ENCODE measurements at places on chromosomes 13 and 19. TPM values are rescaled to one million over a fixed set of nuclear protein-coding genes. Genes with fewer than 3 reads are reported as not detected.

DNA sequence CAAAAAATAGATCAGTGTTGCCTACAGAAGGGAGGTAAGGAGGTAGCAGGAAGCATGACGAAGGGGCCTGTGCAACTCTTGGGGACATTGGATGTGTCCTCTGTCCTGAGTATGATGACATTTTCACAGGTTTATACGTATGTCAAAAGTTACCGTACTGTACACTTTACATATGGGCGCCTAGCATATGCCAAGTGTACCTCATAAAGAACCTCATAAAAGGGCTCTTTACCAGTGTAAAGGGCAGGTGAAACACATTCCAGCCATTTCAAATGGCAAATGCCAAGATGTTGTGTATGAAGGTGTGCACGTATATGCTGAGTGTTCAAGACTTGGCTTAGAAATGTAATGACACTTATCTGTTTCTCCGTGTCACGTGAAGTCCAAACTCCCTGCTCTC, 573.4 kb downstream of the EFNB2 start:
- DNase-seq, result no peak

- DNase-seq, result no peak
Measured at GRCh38 chr13:75871059-75871458, 234.9 kb downstream of the LMO7 start.

- no peak for DNase-seq
Measured at GRCh38 chr19:46404055-46404752, 9.2 kb downstream of the CCDC8 start.

DNA sequence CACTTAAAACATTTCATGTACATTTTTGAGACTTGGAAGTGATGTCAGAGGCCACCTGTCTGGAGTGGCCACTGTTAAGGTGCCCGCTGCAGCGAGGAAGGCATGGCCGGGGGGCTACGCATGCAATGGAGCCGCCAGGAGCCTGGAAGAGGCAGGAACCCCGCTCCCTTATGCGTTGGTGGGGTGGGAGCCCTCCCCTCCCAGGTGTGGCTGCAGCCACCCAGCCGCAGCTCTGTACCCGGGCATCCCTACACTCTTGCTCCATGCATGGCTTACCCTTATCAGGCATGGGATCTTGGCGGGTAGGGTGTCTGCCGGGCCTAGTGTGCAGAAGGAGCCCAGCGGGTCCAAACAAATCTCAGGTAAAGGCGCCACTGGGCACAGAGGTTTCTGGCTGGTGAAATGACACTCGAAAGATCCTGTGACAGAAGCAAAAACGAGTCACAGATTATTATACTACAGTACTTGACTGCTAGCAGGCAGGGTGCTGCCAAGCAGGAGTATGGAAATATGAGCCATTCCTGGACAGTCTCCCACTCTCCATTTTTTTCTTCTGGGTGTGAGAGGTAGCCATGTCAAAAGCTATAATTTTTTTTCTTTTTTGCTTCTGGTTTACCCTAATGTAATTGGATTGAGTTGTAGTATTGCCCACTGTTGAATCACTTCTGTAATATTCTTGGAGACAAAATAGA, 1606.3 kb upstream of the MIR17HG start:
- no peak for DNase-seq

DNA sequence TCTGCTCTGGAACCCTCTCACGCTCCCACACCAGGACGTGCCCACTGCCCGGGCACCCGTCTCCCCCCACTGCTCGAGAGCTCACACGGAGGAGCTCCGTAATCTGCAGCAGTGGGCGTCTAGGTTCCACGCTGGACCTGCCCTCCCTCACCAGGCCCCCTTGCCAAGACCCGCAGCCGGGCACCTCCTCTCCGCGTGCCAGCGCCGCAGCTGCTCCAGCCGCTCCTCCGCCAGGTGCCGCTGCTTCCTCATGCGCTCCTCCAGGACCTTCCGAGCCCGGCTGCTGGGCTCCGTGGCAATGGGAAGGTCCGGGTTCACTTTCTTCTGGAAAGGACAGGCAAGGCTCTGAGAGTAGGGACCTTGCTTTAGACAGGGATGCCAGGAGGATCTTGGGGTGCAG, 35.0 kb upstream of the MATK start:
- DNase-seq, result no peak

The PSG7 gene
- total RNA-seq, result not detected

All from activated CD8-positive, alpha-beta T cell treated with anti-CD3 and anti-CD28 coated beads, Interleukin-2, amount 10 ng/mL, durations not matched to agents 7 days and 5 days (primary cell).